ENCODE measurements at places on chromosomes 4 and X.

DNA sequence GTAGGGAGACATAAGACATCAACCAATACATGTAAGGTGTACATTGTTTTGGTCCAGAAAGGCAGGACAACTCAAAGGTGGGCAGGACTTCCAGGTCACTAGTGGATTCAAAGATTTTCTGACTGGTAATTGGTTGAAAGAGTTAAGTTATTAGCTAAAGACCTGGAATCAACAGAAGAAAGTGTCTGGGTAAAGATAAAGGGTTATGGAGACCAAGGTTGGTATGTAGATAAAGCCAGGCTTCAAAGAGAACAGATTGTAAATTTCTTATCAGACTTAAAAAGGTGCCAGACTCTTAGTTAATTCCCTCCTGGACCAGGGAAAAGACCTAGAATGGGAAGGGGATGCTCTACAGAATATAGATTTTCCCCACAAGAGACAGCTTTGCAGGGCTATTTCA is 28.3 kb upstream of the GAB1 start:
- DNase-seq, result no peak

GRCh38 chrX:24184018-24184417 is 34.5 kb downstream of the ZFX start:
- DNase-seq, result no peak

DNA sequence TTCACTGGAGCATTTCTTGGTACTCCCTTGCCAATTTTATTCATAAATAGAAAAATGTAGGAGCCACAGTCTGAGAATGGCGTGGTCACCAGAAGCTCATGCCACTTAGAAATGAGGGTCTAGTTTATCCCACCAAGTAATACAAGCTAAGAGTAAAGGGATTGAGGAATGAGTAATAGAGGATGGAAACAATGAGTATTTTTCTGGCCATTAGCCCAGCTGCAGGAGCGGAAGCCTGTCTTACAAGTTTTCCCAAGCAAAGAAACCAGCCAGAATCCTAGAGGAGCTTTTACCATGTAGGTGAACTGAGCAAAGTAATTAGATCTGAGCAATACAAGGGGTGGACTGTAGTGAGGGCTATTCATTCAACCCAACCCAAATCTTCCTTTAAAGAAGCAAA is 160.7 kb upstream of the NPY2R start:
- DNase-seq, result no peak

DNA sequence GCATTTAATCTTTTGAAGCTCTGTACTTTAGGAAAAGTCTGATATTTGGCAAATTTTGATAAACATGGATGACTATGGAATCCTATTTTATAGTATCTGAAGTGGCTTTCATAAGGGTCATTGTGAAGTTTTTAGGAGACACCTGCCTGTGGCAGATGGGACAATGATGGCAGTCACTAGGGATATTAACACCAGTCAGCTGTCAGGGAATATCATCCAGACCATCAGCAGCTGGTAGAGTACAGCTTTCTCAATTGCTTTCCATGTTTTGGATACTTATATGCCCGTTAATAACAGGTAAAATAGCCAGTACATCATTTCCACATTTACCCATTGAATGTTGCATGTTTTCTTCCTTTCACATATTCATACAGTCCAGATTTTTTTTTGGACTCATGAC is 39.1 kb downstream of the NPNT start:
- DNase-seq, result no peak

DNA sequence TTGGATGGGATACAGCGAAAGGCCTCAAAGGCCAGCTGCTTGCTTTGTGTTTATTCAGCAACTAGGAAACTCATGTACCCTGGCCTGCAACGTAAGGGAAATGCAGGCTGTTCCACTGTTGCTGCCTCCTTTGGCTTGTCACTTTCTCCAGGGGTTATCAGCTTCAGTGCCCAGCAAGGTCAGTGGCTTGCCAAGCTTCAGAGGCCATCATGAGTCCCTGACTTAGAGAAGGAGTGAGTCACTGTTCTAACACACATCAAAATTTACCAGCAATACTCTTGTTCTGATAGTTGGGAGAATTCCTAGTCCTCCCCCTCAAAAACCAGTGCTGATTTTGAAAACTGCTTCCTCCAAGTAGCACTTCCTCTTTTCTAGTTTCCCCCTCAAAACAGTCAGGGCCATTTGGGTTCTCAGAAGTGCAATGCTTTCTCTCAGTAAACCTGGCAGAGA is 250.8 kb downstream of the ARHGAP24 start:
- DNase-seq, result no peak

- DNase-seq, result no peak
Observed at GRCh38 chrX:65999563-66000148, 40.2 kb downstream of the VSIG4 start.

DNA sequence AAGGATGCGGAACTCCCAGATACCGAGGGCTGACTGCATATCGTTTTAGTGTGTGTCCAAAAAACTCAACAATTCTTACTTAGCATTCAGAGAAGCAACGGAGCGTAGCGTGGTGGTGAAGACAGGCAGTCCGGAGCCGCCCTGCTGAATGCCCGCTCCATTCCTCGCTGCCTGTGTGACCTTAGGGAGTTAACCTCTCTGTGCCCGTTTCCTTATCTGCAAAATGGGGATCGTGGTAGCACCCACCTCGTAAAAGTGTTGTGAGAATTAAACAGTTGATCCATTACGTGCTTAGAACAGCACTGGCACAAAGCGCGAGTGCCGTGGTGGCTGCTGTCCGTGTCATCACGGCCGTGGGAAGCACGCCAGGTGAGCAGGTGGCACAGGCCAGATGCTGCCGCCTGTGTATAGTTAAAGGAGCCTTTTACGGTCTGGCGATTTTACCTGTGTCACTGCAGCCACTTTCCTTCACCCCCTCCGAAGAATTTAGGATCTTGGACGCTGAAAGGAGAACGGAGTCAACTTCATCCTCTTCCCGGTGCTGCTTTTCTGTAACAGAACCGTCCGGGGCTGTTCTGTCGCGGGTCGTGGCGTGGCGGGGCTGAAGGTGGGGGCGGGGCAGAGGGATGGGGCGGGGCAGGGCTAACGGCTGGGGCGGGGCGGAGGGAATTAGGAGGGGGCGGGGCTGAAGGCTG is 885 bp downstream of the CCDC110 start:
- peak; percentile 6 for DNase-seq

- DNase-seq, result no peak
Observed at GRCh38 chrX:69603566-69604194, 12.2 kb upstream of the EDA start.

DNA sequence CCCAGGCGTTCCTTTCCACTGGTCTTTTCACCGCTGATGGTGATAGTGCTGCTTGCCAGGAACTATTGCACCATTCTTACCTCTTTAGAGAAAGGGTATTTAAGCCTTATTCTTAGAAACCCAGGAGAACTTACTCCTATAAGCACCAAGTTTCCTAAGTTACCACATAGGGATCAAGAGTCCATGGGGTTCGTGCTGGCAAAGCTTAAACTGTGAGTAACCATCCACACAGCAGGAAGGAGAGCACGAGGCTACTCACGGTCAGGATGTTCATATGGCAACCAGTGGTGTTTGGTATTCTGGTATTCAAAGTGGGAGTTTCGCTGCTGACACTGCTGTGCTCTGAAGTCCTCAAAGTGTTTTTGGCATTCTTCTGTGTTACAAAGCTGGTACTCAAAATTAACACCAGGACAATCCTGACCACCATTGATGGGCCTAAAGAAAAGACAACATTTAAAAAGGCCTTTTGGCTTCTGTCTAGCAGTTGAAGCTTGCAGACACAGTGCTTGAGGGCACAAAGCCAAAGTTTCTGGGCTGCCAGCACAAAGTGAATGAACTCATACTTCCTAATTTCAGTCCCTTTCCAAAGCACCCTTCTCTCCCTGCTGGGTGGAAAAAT is 256.9 kb downstream of the ADAMTS3 start:
- DNase-seq, result no peak

DNA sequence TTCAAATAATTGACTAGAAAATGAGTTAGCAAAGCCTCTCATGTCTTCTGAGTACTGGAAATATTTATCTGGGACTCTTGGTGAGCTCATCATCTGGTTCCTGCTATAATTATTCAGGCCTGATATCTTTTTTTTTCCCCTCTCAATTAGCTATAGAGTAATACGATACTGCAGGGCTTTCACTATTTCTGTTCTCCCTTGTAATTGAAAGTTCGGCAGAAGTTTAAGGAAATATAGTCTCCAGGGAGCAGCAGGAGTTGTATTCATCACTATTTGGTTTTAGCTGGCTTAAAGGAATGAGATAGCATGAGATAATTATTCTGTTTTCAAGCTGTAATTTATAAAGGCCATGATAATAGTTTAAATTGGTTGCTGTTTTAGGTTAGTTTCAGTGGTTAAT is 378.6 kb upstream of the EPHA5 start:
- no peak for DNase-seq

DNA sequence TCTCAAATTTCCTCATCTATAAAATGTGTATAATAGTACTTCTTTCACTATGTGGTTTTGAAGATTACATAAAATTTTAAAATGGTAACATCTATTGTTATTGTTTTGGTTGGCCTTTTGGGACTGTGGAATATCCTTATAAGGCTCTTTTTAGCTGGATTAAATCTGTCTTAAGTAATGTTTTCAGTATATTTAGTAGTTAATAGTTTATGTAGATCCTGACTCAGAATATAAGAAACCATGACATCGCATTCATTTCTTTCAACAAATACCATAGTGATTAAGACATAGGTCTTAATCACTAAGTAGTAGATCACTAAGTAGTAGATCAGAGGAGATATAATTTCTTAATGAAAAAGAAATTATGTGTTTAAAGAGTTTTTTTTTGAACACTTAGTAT is 48.5 kb downstream of the MRPL1 start:
- no peak for DNase-seq

DNA sequence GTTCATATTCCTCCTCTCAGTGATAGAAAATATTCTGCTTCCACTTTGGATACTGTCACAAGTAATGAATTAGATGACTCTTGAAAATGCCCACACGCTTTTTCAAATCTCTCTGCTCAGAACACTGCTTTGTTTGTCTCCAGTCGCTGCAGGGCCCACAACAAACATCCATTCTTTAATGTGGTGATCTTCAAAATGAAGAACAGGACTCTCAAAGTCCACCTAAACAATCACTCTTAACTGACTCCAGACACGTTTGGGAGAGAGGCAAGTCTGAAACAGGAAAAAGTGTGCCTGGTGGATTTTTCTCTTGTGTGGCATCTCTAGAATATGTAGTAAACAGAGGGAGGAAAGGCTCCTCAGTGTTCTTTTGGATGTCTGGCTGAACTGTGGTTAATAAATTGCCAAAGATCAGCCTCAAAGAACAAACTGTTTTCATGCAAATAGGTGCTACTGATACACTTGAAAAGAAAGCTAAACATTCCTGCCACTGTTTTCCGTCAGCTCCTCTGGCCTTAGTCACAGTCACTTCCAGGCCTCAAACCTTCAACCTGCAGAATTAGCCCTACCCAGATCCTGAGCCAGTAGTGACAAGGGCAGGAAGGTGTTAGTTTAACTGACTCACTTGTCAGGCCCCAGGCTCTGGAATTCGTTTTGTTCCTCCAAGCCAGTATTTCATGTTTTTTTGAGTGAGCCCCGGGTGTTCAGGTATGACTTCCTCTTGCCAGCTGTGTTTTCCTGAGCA is 259.6 kb upstream of the GPC4 start:
- no peak for DNase-seq

- no peak for DNase-seq
Observed at GRCh38 chr4:6987588-6987961, 55.6 kb upstream of the TADA2B start.
